ENCODE measurements at places on chromosomes 1 and 21.

DNA sequence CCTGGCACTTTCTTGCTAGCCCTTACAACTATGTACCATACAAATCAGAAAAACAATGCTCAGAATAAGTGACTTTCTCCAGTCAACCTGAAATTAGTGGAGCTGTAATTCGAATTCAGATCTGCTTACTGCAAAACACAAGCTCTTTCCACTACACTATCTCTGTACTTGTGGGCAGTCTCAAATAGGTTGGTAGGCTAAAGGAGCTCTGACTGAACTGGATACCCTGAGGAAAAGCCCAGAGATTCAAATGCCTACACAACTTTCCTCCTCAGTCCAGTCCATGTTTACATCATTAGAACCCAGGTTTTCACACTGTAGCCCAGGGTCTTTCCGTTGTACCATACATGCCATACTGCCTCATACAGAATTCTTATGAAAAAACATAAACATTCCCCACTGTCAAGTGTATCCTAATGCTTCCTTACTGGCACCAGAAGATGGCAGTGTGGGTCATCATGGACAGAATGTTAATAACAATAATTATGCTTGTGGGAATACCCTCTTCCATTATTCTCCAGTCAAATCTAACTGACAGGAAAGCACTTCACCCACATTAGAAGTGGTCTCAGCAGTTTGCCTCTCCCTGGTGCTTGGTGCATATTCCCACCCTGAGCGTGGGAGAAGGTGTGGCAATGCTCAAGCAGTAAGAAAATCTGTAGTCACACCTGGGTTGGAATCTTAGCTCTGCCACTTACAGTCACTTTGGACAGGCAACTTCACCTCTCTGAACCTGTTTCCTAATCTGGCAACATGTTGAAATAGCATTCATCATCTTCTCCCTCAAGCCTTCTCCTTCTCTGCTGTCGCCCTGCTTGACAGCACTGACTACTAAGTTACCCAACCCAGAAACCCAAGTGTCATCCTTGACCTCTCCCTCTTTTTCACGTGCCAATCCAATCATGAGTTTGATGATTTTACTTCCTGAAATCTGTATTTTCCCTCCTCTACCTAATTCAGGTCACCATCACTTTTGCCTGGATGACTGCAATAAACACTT lies 14.4 kb upstream of the ZFYVE9 start:
- no peak for DNase-seq

GRCh38 chr1:239612379-239612778 lies 226.0 kb downstream of the CHRM3 start:
- no peak for DNase-seq

- no peak for DNase-seq
These were observed 2.9 kb upstream of the MATN1 start for GRCh38 chr1:30726236-30726635.

DNA sequence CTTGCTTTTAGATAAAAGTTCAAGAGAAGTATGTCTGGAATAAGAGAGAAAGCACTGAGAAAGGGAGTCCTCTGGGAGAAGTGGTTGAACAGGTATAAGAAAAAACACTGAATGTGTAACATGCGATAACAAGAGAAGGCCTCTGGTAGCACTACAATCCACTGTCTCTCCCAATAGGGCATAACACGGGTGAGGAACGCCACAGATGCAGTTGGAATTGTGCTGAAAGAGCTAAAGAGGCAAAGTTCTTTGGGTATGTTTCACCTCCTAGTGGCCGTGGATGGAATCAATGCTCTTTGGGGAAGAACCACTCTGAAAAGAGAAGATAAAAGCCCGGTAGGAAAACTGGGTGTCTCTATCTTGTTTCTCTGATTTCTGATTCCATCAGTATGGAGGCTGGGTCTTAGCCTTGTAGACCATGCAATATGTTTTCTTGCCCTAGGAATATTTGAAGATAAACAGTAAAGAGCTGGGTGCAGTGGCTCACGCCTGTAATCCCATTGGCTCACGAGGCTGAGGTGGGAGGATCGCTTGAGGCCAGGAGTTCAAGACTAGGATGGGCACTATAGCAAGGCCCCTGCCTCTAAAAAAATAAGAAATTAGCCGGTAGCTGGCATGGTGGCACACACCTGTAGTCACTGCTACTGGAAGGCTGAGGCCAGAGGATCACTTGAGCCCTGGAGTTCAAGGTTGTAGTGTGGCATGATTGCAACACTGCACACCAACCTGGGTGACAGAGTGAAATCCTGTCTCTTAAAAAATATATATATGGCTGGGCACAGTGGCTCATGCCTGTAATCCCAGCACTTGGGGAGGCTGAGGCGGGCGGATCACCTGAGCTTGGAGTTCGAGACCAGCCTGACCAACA lies 40.4 kb downstream of the DAP3 start:
- peak; percentile 7 for DNase-seq

- no peak for DNase-seq
These were observed 60.6 kb downstream of the DDAH1 start for GRCh38 chr1:85404408-85404807.

DNA sequence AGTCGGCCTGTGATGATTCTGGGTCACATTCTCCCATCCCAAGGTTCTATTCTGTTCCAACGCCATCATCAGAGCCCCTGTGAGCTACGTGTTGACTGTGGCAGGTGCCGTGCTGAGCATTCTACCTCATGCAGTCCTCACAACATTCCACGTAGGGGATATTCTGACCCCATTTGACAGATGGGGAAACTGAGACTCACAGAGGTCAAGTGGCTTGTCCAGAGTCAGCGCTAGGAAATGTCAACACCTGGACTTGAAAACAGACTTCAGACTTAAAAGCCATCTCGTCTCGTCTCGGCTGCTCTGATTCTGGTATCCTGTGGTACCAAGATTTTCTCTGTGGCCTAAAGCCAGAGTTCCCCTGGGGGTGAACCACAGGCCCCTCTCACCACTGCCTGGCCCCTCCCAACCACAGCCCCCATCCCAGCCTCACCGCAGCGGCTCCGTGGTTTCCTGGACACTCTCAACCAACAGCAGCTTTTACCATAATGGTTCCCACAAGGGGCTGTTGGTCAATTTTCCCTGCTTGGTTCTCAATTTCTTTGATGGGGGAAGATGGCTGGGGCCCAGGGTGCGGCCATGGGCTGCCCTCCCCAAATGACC lies 39.6 kb downstream of the SDC3 start:
- no peak for DNase-seq

DNA sequence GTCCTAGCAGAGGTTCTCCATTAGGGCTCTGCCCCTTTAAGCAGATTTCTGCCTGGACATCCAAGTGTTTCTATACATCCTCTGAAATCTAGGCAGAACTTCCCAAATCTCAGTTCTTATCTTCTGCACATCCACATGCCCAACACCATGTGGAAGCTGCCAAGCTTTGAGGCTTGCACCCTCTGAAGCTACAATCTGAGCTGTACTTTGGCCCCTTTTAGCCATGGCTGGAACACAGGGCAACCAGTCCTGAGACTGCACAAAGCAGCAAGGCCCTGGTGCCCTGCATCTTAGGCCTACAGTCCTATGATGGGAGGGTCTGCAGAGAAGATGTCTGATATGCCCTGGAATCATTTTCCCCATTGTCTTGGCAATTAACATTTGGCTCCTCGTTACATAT lies 8.0 kb downstream of the HAO2 start:
- no peak for DNase-seq

GRCh38 chr1:243459059-243459458 lies 203.2 kb downstream of the SDCCAG8 start:
- DNase-seq: no peak

- no peak for DNase-seq
These were observed 295.2 kb downstream of the HLX start for GRCh38 chr1:221174330-221174993.

- no peak for DNase-seq
These were observed 564 bp downstream of the DISP1 start for GRCh38 chr1:222815440-222815765.

DNA sequence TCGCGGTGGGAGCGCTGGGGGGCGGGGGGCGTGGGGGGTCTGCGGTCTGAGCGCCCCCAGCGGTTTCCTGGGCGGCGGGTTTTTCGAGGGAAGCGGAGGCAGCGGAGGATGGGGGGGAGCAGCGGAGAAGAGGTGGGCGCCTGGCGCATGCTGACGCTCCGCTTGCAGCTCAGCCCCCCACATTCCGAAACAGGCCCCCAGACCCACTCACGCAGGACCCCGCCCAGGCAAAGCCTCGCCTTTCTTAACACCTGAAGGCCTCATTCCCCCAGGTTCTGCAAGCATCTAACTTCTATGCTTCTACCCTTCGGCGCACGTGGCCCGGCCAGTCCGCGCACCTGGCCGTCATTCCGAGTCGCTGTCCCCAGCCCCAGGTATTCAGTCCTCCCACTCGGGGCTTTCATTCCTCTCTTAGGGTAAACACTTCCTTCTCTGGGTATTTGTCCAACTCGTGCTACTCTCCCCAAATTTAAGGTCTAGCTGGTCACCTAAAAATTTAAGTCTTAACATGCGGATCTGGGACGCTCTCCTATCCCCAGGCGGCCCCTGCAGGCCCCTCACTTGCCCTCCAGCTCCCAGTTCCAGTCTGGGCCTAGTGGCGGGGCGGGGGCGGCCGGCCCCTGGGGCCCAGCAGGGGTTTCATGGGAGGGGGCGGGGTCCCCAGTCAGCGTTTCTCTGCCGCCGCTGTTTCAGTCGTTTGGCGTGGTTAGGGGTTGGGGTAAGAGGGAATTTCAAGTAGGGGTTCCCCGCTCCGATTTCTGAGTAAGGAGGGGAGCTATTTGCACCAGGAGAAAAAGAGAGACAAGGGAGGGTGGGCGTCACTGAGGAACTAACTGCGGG lies 2.8 kb upstream of the ZBTB7B start:
- no peak for DNase-seq

GRCh38 chr1:223202376-223203033 lies 59.5 kb upstream of the TLR5 start:
- no peak for DNase-seq

GRCh38 chr1:225435487-225435886 lies 7.6 kb upstream of the LBR start:
- no peak for DNase-seq

GRCh38 chr1:3746830-3747521 lies 5.3 kb upstream of the CCDC27 start:
- peak; percentile 64 for DNase-seq

GRCh38 chr1:156813750-156814570 lies 2.7 kb downstream of the SH2D2A start:
- peak; percentile 12 for DNase-seq

GRCh38 chr1:27145934-27146354 lies 9.0 kb downstream of the SLC9A1 start:
- DNase-seq: peak; percentile 60

- DNase-seq: no peak
These were observed 11.9 kb downstream of the LHX4 start for GRCh38 chr1:180241716-180242544.

DNA sequence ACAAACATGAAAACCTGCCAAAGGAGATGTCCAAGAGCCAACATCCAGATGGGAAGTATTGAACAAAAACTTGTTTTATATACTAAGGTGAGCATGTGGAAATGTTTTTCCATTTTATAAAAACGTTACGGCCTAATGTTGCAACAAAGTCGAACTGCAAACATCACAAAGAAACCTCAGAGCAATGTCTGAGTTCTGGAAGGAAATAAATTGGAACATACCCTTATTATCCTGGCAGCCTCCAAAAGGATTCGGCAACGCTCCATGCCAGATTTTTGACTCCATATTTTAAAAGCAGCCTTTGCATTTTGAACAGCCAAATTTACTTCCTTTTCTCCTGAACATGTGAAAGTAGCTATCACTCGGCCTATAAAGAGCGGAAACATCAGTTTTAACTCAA lies 3.3 kb downstream of the ALDH9A1 start:
- no peak for DNase-seq

GRCh38 chr21:44704636-44705001 lies 6.8 kb downstream of the TSPEAR start:
- no peak for DNase-seq

- no peak for DNase-seq
These were observed 137.8 kb downstream of the PTPRC start for GRCh38 chr1:198776602-198777029.

- no peak for DNase-seq
These were observed 34.5 kb upstream of the CD58 start for GRCh38 chr1:116605315-116605714.

- no peak for DNase-seq
These were observed 107.9 kb downstream of the LMO4 start for GRCh38 chr1:87436534-87436933.

- DNase-seq: no peak
These were observed 39.2 kb downstream of the EIF2B3 start for GRCh38 chr1:44947063-44947773.

DNA sequence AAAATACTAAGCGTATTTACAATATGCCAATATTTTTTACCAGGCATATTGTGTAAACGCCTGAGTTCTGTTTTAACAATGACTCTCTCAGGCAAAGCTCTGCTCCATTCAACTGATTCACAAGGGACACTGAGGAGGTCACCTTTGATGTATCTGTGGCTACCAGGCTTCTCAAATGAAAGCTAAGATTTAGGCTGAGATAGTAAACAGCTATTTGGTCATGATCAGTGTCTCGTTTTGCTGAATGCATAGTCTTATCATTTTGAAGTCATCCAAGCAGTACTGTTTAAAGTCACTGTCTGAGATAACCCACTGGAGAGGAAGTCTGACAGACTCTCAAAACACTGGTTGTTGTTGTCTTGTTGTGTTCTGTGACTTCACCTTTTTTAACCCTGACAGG lies 13.7 kb upstream of the PLPPR5 start:
- no peak for DNase-seq

GRCh38 chr1:205527931-205528330 lies 23.5 kb downstream of the CDK18 start:
- no peak for DNase-seq

GRCh38 chr1:193951984-193952383 lies 765.6 kb upstream of the B3GALT2 start:
- no peak for DNase-seq

GRCh38 chr1:18954270-18955071 lies 2.0 kb downstream of the IFFO2 start:
- no peak for DNase-seq

DNA sequence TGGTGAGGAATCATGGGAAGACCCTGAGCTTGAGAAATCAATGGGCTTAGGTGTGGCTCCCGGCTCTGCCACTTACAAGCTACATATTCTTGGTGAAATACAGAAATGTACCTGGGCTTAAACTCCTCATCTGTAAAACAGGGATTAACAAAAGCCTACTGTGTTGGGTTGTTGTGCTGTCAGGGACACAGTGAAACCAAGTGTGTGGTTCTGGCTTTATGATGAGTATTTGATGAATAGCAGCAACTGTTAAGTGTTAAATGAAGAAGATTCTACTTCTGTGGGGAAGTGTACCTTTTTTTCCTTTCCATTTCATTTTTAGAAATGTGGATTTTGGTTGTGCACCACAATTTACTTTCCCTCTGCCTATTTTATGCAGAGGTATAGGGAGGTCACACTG lies 41.1 kb upstream of the DUSP10 start:
- no peak for DNase-seq

GRCh38 chr21:14318578-14318977 lies 64.4 kb downstream of the HSPA13 start:
- no peak for DNase-seq

DNA sequence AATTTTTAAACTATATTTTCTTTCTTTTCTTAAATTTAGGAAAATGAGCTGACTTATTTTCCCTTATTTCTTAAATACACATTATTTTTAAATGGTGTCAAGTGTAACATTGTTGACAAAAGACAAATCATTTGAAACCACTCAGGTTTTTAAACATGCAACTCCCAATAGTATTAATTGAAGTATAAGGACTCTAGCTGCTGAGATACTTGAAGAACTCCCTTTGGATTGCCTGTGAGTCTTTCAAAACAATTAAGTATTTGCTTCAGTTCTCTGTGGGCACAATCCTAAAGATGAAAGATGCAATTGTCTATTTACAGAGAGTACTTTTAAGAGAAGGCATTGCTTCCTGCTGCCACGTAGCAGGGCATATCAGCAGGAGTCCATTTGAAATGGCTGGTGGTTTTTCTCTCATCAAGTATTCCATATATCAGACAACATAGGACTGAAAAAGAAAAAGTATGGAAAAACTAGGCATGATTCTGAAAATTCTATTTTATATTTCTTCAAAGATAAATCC lies 373.4 kb downstream of the NEGR1 start:
- DNase-seq: no peak

Data from caudate nucleus (tissue), 63 donors.